ENCODE measurements at places on chromosomes 1 and 21. TPM values are rescaled to one million over a fixed set of nuclear protein-coding genes. Genes with fewer than 3 reads are reported as not detected.

GRCh38 chr1:113747376-113747775 lies 11.9 kb downstream of the PHTF1 start:
- ATAC-seq, result no peak

DNA sequence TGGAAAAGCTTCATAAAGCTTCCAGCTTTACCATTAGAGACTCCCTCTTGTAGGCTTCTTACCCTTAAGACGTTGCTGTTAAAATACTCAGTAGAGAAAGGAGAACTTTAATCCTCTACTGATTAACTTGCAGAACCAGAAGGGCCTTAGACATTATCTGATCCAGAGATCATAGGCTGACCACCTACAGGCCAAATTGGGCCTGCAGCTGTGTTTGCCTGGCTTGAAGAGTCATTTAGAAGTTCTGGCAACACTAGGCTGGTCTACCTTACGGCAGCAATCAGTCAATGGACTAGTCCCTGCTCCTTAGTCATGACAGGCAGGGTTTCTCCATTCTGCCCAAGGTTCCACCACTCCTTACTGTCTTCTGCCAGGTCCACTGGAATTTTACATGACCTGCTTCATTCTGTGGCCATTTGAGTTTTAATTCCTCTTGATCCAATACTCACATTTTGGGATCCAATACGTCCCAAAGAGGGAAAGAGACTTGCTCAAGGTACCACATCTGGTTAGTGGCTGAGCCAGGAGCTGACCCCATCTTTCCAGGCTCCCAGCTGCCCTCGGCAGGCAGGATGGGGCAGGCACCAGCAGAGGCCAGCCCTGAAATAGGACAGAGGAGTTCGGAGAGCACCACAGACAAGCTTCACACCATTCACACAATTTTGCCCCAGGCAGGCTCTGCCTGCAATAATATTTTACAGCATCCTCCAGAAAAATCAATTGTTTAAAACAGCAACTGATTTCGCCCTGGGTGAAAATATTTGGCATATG lies 96.8 kb downstream of the TNR start:
- no peak for ATAC-seq

- no peak for ATAC-seq
These were observed 44.1 kb downstream of the PLXNA2 start for GRCh38 chr1:208200116-208200515.

- ATAC-seq, result no peak
These were observed 122.6 kb downstream of the ZNF644 start for GRCh38 chr1:90899263-90899662.

DNA sequence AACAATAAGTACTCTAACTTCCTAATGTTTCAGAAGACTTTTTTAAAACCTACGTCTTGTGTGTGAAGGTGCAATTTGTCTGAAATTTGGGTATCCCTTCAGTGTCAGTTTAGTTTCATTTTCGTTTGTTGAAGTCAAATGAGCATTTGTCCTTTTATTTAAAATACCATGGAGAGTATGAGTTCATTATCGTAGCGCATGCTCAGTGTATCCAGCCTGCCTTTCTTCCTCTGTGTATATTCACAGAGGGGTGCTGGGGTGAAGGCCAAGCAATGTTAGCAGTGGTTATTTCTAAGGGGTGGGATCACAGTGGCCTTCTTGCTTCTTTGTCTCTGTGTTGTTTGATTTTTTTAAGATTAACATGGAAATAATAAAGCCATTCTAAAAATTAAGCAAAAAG lies 43.2 kb downstream of the CNN3 start:
- ATAC-seq, result peak; percentile 27

DNA sequence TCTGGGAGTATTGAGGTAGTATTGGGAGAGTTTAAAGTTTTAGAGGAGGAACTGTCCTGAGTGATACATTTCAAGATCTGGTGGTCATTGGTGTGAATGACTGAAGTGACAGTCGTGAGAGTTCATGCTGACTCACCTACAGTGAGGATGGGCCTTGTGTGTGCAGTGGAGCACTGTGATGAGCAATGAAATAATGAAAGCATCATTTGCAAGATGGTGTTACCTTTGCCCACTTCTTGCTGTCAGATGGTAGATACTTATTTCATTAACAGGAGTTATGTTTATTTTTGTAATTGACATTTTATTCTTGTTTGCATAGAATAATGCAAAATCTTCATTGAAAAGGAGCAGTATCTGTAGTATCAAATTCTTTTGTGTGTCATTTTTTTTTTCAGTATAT lies 29.0 kb downstream of the POU2F1 start:
- ATAC-seq, result no peak

Gene RHD
- total RNA-seq, result not detected

GRCh38 chr1:69070660-69071373 lies 496.9 kb upstream of the LRRC7 start:
- ATAC-seq, result no peak

All from esophagus mucosa (tissue), 1 donor.